Activated CD4-positive, alpha-beta memory T cell treated with anti-CD3 and anti-CD28 coated beads, Interleukin-2, amount 10 ng/mL, durations not matched to agents 7 days and 5 days (primary cell): ENCODE measurements at places on chromosomes 2 and 18. TPM values are rescaled to one million over a fixed set of nuclear protein-coding genes. Genes with fewer than 3 reads are reported as not detected.

DNA sequence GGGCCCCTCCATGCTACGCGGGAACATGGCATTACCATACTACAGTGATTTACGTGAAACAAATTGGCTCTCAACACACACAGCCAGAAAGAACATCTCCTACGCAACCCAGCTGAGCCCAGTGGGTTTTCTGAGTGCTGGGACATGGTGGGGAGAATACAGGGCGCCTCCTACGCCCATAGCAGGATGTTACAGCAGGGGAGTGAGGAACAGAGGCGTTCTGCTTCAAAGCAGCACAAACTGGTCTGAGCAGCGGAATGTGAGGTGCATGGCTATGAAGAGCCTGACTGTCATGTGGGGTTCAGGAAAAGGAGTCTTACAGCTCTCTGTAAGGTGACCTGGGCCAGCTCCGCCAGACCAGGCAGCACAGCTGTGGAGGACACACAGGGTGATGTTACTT is 108.6 kb upstream of the REV1 start:
- DNase-seq: no peak

DNA sequence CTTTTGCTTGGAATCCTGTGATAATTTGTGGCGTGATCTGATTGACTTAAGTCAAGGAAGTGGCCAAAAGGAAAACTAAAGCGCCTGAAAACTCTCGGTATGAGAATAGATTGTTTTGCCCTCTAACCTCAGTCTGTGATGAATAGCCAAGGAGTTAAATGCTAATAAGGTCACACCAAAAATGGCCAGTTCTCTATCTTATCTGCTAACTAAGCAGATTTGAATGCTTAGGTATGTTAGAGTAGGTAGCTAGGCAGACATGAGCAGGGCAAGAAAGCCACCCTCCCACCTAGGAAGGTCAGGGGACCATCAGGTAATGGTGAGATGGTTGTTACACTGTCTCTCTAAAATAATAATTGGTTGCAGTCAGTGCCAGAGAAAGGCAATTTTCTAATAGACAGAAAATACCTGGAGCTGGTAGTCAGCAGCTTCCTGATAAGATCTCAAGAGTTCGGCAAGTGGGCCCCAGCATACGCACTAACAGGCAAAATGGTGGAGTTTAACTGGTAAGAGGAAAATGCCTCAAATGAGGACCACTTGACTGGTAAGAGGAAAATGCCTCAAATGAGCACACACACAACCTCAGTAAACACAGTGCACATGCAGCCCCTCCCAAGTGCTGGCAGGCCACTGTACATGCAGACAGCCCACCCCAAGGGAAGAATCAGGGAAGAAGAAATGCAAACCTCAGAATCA is 468.4 kb downstream of the MBD2 start:
- no peak for DNase-seq

DNA sequence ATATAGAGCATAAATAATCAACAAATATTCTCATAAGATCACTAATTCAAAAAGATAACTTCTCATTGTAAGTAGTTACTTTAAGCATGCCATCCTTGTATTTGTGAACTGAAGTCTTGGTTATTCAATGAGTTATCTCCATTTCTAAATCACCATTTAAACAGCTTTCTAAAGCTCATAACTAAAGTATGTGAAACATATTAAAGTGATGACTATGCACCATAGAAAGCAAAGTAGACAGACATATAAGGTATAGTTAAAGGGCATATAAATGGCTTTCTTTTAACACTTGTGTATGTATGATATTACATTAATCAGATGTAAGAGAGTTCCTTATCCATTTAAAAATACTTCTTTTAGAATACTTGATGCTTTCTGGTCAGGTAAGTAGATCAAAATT is 83.5 kb downstream of the IKZF2 start:
- no peak for DNase-seq

DNA sequence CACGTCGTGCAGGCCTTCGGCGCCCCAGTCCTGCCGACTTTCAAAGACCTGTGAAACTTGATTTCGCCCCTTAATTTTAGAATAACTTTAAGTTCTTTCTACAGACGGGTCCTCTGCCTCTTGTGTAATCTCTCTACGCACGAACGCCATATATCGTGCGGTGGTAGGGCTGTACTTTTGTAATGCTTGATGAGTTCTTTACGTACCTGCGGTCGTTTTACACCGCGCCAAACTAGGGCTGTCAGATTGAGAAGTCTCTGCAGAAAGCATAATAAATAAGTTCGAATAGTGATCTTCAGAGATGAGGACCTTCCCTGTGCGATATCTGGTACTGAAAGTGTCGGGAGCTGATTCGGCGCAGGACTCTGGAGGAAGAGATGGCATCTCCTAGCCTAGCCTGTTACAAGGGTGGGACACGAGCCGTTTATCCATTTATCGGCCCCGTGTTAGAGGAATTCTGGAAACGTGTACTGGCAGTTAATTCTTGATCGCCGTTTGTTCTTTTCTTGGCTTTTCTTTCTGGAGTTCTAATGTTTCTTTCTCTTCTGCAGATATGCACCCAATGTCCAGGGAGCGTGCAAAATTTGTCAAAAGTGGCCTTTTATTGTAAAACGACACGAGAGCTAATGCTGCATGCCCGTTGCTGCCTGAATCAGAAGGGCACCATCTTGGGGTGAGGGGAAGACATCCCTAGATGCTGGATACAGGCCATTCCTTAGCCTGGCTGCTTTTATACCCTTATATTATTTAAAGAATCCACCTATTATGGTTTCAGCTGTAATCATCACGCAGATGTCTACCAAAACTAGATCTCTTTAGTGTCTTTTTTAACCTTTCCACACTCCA is 781 bp upstream of the SLC5A6 start:
- peak; percentile 59 for DNase-seq

DNA sequence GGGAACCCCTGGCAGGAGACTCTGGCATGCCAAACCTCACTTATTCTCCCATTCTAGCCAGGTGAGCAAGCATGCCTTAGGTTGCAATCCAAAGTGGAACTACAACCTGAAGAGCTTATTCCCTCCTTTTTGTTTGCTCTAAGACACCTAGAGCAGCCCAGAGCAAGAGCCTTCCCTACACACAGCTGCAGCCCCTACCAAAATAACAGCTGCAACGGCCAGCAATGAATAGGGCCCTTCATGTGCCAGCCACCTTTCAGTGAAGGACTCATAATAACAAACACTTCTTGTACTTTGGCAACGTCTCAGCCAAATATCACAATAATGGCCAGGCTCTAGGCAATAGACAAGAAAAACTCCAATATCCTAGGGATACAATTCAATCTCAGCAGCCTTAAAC is 178.7 kb downstream of the ALK start:
- no peak for DNase-seq

DNA sequence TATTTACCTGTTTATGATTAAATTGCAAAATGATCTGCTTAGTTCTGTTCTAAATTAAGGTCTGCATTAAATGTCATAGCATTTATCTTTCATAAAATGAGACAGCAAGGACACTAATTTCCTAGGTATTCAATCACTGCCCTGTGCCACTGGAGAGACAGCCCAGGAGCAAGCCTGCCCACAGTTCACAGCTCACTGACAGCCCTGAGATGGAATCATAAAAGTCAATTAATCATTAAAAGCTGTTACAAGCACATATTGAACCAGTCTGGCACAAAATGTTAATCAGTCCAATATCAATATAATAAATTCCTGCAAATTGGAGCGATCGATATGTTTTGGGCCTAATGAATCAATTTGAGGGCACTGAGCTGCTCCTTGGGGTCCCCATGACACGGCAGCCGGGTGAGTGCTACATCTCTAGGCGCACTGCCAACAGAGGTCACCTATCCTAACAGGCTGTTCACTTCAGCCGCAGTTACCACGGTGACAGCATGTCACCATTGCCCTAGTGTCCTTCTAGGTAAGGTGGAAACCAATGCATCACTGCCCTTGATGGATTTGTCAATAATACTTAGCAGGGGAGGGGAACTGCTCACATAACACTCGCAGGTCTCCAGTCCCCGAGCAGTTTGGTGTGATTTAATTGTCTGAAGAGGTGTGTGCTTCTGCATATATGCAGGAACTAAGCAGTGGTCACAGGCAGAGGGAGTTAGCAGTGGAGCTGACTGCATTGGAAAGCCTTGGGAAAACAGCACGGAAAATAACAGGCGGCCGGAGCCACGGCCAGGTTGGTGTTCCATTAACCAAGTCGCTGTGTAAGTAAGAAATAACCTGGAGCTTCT is 47.3 kb downstream of the POU3F3 start:
- no peak for DNase-seq

GRCh38 chr2:237693291-237693994 is 66.1 kb downstream of the LRRFIP1 start:
- DNase-seq: peak; percentile 33

C2orf69 gene
- total RNA-seq: 19.2 TPM
